ENCODE measurements at places on chromosomes 1 and 21.

DNA sequence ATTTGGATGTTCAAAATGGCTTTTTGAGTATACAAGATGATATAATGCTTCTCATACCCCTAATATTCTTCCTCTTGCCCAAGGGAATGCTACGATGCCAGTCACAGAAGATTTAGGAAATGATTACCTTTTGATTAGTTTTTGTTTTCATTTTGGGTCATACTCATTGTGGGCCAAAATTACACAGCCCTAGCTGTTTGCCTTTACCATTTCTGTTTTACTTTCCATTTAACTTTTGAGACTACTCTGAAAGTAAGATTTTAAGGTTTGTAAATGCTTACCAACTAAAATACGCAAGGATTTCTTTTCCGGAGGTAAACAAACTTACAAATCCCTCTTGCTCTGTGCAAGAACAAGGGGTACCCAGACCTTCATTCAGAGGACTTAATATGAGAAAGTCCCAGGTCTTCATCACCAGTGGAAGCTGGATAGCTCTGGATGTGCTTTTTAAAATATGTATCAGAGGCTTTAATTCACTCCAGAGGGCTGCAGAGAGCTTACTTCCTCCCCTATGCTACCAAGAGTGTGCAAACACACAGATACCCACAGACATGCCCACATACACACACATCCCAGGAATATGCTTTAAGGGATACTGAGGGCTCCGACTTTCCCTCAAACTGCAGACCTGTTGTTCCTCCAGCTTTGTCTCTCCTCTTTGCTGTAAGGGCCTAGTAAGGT is 631.4 kb downstream of the SMYD3 start:
- DNase-seq: no peak

GRCh38 chr1:51265618-51266017 is 29.5 kb downstream of the RNF11 start:
- no peak for DNase-seq

GRCh38 chr1:202376247-202376646 is 27.7 kb downstream of the PPP1R12B start:
- DNase-seq: no peak

DNA sequence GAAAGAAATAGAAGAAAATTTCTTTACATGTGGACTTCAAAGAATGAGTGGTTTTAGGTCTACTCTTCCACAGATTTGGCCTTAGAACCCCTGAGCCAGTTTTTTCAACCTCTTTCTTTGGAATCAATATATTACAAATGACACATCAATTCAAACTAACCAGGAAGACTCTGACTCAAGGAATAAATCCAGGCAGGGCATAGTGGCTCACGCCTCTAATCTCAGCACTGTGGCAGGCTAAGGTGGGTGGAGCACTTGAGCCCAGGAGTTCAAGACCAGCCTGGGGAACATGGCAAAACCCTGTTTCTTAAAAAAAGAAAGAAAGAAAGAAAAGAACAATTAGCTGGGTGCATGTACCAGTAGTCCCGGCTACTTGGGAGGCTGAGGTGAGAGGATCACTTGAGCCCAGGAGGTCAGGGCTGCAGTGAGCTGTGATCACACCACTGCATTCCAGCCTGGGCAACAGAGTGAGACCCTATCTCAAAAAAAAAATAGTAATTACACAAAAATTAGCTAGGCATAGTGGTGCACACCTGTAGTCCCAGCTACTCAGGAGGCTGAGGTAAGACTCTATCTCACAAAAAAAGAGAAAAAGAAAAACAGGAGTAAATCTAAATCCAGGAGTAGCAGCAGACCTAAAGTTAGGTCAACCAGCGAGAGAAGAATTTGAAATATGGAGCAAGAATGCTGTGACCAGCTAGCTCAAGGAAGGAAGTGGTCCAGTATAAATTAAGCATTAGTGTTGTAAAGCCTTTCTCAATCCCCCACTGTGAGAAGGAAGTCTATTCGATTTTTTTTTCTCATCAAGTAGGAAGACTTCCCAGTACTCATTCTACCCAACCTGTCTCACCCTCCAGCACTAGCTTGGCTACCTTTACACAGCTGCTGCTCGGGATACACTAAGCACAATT is 1.9 kb downstream of the SORT1 start:
- no peak for DNase-seq

DNA sequence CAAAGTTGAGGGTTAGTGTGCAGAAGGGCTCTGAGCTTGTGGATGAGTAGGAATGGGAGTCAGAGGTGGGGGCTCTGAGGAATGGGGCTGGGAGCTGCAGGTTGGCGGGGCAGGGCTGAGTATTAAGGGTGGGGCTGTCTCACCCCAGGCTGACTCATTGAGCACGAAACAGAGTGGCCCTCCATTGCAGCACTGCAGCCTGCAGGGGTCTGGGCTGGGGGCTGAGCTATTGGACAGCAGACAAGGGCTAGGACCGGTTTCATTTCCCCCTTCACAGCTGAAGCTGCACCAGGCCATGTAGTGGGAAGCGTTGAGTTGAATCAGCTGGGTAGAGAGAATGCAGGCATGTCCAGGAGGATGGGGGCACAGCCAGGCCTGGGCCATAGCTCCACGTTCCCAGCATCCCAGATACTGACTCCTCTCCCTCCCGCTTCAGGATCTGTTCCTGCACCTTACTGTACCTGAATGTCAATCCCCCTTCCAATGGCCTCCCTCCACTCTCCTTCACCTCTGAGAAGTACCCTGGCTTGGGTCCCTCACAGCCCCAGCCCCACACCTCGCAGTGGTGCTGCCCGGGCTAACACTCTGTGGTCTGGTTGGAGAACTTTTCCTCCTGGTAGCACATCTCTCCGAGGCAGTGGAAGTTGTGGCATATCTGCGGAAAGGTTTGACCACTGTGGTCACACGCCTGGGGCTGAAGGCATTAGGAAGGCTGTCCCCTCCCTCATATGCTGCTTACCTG is 4.4 kb upstream of the INPP5B start:
- no peak for DNase-seq

- no peak for DNase-seq
Observed at GRCh38 chr1:1428174-1428573, 7.1 kb upstream of the ANKRD65 start.

- peak; percentile 4 for DNase-seq
Observed at GRCh38 chr1:239125027-239125426, 261.3 kb upstream of the CHRM3 start.

DNA sequence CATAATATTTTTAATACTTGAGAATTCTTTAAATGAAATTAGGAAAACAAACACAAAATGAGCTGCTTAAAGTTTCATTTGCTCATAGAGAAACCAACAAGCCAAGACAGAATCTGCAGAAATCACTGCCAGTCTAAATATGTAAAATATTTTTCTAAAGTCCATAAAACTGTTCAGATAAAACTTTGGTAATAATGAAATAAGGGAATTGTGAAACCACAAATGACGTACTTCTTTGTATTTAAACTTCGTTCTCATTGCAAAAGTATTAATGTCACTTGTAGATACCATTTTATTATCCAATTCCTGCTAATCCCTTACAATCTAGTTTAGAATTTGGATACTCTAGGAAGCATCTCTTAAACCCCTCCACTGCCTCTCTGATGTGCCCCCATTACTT is 234.5 kb upstream of the NEGR1 start:
- DNase-seq: no peak

- no peak for DNase-seq
Observed at GRCh38 chr21:43882952-43883545, 18.0 kb downstream of the AGPAT3 start.

- no peak for DNase-seq
Observed at GRCh38 chr1:111227851-111228747, 586 bp downstream of the CHI3L2 start.

- DNase-seq: peak; percentile 9
Observed at GRCh38 chr1:61452176-61453035, 272.5 kb downstream of the TM2D1 start.

- DNase-seq: peak; percentile 73
Observed at GRCh38 chr1:100883963-100884362, 10.7 kb downstream of the EXTL2 start.

- no peak for DNase-seq
Observed at GRCh38 chr1:20370698-20371097, 80.0 kb downstream of the VWA5B1 start.

DNA sequence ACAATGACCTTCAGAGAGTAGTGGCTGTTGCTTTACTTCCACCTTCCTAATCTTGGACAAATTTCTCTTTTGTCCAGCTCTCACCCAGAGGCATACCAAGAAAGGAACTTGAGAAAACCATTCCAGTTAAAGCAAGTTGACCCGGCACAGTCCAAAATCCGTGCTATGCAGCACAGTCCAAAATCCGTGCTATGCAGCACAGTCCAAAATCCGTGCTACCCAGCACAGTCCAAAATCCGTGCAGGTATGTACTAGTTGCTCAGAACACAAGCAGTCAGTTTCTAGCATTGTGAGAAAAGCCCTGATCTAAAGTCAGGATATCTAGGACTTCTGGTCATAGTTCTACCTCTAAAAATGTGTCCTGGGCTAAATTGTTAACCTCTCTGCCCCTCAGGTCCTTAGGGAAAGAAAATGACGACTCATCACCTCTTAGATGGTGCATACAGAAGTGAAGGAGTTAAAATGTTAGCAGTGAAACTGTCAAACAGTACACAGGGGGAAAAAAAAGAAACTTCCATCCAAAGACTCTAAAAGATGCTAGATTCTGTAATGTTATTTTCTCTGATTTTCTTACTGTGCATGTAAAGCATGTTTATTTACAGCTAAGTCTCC is 40.3 kb upstream of the ENAH start:
- no peak for DNase-seq

DNA sequence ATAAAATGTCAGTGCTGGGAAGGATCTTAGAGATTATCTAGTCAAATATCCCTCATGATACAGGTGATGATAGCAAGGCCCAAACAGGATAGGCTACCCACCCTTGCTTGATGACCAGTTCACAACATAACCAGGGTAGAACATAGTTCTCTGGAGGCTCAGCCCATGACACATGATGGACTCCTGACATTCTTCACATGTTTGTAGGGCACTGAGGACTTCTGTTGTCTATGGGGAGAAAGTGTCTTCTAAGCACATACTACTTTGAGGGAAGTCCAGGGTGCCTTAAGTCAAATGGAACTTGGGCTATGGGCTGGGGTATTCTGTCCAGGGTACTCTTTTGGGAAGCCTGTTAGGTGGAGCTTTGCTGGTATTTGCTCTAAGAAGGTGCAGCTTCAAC is 148.9 kb downstream of the GLUL start:
- DNase-seq: no peak

GRCh38 chr1:81430955-81431623 is 369.6 kb upstream of the ADGRL2 start:
- no peak for DNase-seq

GRCh38 chr1:202589190-202589930 is 120.9 kb downstream of the SYT2 start:
- peak; percentile 99 for DNase-seq

DNA sequence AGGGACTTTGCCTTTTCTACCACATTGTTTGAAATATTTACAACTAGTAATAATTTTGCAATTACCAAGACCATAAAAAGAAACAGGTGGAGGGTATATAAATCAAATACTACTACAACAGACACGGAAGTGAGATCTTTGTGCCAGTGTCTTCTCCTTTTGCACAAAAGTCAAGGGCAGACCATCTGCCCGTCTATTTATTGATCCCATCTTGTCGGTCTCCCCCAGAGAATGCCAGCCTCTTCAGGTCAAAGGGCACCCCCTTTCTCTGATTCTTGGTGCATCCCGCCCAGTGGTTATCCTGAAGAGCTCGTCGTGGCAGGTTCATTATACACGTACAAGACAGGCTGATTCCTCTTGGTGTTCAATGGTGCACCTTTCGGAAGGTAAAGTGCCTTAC is 4.8 kb upstream of the PDE9A start:
- no peak for DNase-seq

DNA sequence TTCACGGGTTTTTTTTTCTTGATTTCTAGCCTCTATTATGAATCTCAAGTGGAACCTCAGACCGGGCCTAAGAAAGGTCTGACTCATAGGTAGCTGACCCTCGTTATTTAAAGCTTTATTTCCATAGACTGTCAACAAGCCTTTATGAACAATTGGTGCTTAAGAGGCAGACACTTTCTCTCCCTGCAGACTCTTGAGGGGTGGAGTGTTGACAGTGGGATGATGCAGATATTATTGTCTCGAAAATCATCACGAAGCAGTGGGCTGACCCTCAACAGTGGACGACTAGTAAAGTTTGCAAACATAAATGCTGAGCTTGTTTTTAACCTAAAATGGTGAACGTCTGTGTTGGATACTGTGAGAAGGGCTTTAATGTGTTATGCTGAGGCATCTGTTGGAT is 1.8 kb downstream of the SFT2D2 start:
- DNase-seq: no peak

All from foreskin keratinocyte (primary cell).